ENCODE measurements at places on chromosomes 13 and 19.
A peak's percentile ranks its signal among the peaks of the same experiment; 100 is the strongest.

DNA sequence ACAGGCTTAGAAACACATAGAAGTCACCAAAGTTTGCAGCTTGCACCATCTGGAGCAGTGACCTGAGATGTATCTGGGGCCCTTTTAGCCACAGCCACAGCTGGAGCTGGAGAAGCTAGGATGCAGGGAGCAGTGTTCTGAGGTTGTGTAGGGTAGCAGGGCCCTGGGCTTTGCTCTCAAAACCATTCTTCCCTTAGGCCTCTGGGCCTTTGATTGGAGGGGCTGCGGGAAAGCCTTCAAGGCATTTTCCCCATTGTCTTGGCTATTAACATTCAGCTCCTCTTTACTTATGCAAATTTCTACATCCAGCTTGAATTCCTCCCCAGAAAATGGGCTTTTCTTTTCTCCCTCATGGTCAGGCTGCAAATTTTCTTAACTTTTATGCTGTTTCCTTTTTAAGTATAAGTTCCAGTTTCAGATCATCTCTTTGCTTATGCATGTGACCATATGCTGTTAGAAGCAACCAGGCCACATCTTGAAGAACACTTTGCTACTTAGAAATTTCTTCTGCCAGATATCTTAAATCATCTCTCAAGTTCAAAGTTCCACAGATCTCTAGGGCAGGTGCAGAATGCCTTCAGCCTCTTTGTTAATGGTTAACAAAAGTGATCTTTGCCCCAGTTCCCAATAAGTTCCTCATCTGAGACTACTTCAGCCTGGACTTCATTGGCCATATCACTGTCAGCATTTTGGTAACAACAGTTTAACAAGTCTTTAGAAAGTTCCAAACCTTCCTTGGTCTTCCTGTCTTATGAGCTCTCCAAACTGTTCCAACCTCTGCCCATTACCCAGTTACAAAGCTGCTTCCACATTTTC, 48.5 kb downstream of the NBEA start:
- no peak for DNase-seq

DNA sequence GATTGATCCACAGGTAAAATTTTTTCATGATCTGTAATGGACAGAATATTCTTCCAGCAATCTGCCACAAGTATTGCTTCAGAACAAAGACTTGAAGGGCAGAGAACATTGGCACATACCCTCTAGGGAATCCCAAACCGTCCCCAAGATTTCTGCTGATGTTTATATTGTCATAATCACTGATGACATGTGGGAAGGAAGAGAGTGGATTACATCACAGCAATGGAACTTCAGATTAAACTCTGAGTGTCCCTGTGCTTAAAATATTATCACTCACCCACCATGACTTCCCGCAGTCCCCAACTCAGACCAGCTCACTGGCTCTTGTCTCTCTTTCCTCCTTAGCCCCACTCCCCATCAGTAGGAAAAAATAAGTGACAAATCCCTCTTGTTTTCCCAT, 8.5 kb upstream of the TPT1 start:
- DNase-seq: peak; percentile 68

- DNase-seq: peak; percentile 64
Measured at GRCh38 chr19:6773323-6773931, 919 bp downstream of the VAV1 start.

GRCh38 chr13:102648046-102648445, 46.8 kb downstream of the METTL21C start:
- DNase-seq: no peak

- peak; percentile 52 for DNase-seq
Measured at GRCh38 chr19:43751466-43752220, 3.1 kb downstream of the SMG9 start.

- no peak for DNase-seq
Measured at GRCh38 chr13:112684071-112684845, 5.6 kb upstream of the ATP11A start.

GRCh38 chr13:35881360-35881759, 249.8 kb downstream of the DCLK1 start:
- DNase-seq: no peak

DNA sequence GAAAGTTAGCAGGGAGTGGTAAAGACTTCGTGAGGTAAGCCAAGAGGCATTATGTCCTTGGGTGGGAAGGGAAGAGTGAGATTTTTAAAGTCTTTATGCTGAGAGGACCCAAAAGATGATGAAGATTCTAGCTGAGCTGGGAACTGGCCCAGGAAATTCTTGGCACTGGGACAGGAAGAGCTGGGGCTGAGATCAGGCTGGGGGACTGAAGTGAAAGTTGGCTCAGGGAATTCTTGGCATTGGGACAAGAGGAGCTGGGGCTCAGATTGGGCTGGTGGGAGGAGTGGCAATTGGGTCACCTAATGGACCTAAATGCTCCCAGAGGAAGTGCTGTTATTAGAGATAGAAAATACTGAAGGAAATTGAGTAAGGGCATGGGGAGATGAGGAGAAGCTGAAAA, 8.8 kb downstream of the SCEL start:
- DNase-seq: no peak

DNA sequence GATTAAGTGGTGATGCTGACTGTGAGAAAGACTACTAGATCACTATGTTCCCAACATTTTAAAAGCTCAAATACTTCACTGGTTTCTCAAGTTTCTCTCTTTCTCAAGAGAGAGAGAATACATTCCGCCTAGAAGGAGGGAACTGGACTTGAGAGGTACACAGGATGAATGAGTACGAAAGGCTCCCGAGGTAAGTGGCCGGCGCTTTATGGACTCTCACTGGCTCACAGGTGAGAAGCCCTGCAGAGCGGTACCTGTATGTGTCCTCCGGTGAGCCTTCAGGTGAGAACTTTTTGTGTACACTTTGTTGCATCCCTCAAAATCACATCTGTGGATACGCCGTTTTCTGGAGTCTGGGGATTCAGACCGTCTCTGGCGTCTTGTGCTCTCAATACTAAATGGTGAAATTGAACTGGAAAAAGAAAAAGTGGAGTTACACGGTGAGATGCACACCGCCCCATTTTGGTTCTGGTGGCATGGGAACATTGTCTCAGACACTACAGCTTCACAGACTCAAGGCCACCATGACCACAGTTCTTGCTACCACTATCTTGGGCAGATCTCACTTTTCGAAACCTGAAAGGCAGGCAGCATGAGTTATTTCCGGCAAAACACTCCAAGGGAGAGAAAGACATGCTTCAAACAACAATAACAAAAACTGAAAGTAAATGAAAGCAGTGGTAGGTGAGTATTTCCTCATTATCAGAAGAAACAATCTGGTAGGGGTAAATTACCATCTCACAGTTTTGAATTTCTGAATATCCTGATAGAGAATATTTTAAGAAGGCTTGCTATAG, 418.9 kb downstream of the KLF12 start:
- no peak for DNase-seq

DNA sequence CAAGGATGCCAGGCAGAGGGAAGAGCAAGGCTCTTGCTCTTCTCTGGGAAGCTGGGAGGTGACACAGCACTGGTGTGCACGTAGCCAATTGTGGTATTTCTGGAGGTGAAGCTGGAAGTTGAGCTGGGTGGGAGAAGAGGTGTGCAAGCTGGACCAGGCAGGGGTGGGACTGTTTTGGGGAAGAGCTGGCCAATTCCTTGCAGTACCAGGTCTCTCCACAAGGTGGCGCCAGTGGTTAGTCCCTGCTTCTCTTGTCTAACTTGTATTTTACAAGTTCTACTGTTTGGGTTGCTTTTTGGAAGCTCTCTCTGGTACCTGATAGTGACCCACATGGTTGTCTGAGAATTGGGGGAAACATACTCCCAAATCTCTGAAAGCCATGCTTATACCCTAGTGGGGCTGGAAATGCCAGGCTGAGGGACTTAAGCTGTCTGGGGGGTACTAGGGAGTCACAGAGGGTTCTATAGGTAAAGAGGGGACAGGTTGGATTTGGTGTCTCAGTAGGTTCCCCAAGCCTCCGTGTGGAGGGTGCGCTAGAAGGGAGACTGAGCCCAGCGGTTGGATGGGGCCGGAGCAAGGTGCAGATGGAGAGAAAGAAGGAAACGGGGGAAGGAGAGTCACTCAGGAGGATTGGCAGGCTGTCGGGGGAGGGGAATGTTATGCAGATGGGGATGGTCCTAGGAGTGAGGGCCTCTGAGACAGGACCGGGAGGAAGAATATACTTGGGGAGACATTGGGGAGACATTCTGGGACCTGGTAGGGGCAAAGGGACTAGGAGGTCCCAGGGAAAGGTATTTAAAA, 3.0 kb downstream of the HPN start:
- DNase-seq: peak; percentile 66

GRCh38 chr13:35472323-35472881, 4.1 kb downstream of the MAB21L1 start:
- DNase-seq: no peak

DNA sequence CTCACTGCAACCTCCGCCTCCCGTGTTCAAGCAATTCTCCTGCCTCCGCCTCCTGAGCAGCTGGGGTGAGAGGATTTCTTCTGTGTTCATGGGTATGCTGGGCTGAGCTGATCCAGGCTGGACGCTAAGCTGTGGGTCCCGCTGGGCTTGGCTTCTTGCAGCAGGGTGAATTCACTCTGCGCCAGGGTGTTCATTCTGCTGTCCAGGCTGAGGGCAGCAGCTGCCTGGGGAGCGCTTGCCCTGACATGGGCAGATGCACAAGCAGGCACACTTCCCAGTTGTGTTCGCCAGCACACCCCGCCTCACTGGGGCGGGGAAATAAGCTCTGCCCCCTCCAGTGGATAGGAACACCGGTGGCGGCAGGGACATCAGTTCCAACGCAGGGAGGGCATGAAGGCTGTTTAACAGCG, 7.3 kb upstream of the INAFM1 start:
- DNase-seq: no peak

DNA sequence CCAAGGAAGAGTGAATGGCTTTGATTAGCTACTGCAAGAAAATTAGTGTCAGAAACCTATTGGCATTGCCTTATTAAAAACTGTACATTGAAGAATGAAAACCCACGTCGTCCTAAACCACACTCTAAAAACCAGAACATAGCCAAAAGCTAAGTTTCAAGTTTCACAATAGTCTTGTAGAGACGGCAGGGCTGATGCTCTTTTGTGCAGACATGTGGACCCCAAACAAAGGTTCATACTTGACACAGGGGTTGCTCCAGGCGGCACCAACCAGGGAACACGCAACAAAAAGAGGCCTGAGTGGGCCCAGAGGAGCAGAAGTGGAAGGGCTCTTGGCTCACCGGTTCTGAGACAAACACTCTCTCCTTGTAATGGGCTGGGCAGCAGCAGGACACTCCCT, 28.6 kb upstream of the MIR17HG start:
- DNase-seq: no peak

- DNase-seq: no peak
Measured at GRCh38 chr13:21235174-21235573, 58.7 kb downstream of the MRPL57 start.

DNA sequence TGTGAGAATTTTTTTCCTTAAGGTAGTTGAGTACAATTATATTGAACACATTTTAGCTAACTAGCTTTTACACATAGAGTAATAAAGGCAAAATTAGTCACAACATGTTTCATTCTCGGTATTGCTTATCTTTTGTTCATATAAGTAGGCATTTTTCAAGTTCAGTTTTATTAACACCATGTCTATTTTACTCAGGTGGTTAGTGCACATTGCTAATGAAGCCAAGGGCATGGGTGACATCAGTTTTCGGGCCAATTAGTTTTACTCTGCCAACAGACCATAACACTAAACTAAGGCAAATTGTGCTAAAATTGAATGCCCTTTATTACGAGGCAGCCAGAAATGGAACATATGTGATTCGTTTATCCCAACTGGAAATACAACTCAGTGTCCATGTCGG, 19.6 kb upstream of the PCDH17 start:
- no peak for DNase-seq

- DNase-seq: no peak
Measured at GRCh38 chr13:96793404-96793755, 200.9 kb downstream of the OXGR1 start.

- DNase-seq: no peak
Measured at GRCh38 chr19:31963746-31964145, 381.7 kb upstream of the ZNF507 start.

DNA sequence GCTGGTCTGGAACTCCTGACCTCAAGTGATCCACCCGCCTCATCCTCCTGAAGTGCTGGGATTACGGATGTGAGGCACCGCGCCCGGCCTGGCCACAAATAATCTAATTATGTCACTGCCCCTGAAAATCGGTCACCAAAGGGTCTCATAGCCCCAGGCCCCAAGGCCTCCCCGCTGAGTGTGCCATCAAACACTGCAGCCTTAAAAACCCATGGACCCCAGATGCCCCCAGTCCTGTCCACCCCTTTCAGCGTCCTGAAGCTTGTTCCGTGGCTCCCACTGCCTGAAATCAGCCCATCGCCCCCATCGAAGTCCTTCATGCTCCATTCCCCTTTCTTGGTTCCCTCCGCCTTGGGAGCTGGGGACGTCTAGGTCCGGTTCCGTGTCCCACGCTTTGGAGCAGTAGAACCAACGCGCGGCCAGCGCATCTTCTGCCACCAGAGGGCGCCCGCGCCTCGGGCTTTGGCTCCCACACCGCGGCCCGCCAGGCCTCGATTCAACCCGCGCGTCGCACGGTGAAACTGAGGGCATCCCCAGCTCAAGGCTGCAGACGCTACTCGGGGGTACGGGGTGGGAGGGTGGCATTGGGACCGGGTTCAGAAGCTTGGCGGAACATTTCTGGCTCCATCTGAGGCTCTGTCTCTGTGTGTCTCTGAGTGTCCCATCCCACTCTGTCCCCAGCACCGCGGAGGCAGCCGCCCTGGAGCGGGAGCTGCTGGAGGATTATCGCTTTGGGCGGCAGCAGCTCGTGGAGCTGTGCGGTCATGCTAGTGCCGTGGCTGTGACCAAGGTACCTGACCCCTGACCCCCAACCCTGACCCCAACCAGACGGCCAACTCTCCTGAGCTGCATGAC, 3.5 kb downstream of the YJEFN3 start:
- DNase-seq: peak; percentile 94

GRCh38 chr19:46731007-46731501, 14.1 kb upstream of the PRKD2 start:
- DNase-seq: peak; percentile 93

- no peak for DNase-seq
Measured at GRCh38 chr13:47837104-47837880, 163.8 kb downstream of the SUCLA2 start.

DNA sequence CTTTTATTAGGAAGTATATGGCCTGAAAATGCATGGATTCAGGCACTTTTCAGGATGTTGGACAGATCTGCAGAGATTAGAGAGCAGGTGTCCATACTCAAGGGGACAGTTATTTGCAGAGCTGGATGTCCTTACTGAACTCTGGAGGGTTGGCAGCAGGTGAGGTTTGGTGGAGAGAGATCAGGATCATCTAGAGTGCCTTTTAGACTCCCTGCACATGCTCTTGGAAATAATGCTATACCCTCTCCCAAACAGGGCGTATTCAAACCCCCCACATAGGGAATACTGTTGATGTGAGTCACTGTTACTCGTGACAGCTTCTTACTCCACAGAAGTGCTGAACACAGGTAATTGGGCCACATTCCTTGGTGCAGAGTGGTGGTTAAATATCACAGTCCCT, 725.7 kb upstream of the SGCG start:
- no peak for DNase-seq

- DNase-seq: peak; percentile 78
Measured at GRCh38 chr19:55454787-55455243, 6.6 kb downstream of the ISOC2 start.

- peak; percentile 7 for DNase-seq
Measured at GRCh38 chr19:45249261-45250033, 1.6 kb upstream of the MARK4 start.
